Activated effector memory CD4-positive, alpha-beta T cell treated with anti-CD3 and anti-CD28 coated beads, Interleukin-2, amount 50 U/mL, for 16 hours (primary cell): ENCODE measurements at places on chromosomes 2 and 18.

GRCh38 chr18:78768656-78769501 lies 210.7 kb upstream of the SALL3 start:
- DNase-seq, result no peak

DNA sequence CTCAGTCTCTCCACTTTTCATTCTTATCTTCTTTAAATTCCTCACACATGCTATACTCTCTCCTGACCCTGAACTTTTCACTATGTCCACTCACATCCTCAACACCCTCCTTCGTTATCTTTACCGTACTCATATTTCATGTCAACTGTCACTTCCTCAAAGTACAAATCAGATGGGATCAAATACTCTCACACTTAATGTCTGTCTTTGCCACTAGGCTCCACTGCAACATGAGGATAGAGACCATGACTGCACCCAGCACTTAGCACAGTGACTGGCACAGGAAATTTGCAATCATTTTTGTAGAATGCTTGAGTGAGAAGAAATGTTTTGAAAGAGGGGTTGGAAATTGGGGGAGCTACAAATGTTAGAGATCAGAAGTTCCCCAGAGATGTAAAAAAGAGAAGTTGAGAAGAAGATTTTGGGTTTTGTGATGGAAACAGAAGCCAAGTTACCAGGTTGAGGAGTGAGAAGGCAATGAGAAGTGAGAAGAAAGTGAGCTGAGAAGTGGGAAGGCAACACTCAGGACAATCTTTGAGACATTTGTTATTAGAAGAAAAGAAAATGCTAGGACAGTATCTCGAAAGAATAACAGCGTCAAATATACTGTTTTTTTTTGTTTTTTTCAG lies 87.0 kb downstream of the CCDC141 start:
- no peak for DNase-seq

DNA sequence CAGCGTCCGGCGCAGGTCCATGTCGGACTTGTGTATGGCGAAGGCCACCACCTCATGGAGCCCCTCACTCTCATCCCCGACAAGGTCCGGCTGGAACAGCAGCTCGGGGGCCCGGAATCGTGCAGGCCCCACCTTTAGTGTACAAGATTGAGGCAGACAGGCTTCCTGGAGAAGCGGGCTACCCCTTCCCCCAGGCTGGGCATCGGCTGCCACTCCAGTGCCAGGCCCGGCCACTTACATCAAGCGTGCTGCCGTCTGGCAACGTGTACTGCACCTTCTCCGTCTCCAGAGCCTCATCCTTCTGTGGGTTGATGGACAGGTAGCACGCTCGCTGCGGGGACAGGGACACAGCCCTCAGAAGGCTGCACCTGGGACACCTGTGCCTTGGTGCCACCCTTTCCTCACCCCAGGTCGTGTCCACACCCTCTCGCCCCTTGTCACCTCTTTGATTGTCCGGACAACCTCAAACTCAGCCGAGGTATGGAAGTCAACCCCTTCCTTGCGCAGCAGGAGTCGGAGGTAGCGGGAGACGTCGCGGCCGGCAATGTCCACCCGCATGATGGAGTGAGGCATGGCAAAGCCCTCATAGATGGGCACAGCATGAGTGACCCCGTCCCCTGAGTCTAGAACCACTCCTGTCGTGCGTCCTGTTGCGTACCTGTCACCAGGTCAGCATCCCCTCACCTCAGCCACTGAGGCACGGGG lies 5.7 kb downstream of the ACTR1B start:
- DNase-seq, result no peak

DNA sequence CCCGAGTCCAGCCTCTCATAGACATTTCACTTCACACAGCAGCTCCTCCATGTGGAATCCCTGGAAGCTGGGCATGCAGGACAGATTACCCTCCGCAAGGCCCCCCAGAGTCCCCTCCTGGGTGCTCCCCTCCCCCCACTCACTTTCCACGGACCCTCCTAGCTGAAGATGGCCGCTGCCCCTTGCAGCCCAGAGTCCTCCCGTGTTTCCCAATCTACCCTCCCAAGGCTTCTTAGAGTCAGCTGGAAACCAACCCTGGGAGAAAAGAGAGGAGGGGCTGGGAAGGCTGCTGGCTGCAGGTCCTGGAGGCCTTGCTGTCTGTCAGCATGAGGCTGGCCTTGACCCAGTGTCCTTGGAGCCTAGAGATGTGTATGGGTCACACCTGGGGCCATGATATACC lies 49.0 kb upstream of the HAAO start:
- DNase-seq, result no peak

- no peak for DNase-seq
Measured at GRCh38 chr18:12044591-12044990, 49.1 kb upstream of the ANKRD62 start.
